T-helper 2 cell treated with Interferon-gamma antibody and Interleukin-4, amounts not matched to agents 5 μg/mL and 100 μg/mL, for 36 hours (primary cell): ENCODE measurements at places on chromosomes 3 and 15.

DNA sequence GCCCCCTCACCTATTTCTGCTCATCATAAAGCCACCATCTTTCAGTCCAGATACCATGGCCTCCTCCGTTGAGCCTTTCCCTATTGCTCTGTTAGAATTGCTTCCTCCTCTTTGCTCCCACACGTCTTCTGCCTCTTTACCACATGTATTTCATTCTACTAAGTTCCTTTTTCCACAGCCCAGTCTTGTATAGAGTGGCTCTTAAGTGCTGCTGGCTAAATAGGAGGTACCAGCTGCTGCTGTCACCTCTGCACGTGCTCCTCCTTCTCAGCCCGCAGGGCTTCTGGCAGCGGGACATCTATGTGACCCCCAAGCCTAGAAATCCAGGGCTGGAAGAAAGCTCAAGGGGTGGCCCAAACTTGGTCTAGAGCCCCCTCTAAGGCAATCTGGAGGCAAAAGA is 38.8 kb upstream of the PLXND1 start:
- no peak for DNase-seq

DNA sequence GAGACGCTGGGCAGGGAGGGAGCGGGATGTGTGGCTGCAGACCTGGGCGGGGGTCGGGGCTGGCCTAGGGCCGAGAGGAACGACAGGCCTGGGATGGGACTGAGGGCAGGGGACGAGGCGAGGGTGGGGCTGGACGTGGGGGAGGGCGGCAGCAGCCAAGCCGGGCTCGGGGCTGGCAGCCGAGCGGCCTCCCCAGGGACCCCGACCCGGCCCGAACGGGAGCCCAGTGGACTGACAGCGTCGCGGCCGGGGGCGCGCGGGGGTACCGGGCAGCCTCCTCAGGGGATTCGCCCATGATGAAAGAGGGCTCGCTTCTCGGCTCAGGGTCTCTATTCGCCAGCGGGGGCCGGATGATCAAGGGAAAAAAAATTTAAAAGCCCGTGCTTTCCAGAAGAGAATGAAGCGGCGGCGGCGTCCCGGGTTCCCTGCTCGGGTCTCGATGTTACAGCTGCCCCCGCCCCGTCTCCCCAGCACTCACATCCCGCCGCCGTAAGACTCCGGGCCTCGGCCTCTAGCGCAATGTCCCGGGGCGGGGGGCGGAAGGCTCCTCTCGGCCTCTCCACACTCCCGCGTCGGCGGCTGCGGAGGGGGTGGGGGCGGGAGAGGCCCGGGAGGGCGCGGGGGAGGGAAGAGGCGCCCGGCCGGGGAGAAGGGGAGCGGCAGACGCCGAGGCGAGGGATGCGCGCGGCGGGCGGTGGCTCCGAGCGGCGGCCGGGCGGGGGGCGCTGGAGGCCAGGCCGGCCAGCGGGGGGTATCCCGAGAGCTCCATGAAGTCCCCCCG is 4.3 kb downstream of the PTH1R start:
- DNase-seq, result no peak

- no peak for DNase-seq
Observed at GRCh38 chr3:50177346-50177745, 14.1 kb upstream of the GNAT1 start.

GRCh38 chr3:113771993-113772392 is 25.2 kb downstream of the ATP6V1A start:
- no peak for DNase-seq
